Activated T-helper 1 cell treated with anti-CD3 and anti-CD28 coated beads, Interleukin-2, amount 50 U/mL, for 16 hours (primary cell): ENCODE measurements at places on chromosomes 7 and 10.

DNA sequence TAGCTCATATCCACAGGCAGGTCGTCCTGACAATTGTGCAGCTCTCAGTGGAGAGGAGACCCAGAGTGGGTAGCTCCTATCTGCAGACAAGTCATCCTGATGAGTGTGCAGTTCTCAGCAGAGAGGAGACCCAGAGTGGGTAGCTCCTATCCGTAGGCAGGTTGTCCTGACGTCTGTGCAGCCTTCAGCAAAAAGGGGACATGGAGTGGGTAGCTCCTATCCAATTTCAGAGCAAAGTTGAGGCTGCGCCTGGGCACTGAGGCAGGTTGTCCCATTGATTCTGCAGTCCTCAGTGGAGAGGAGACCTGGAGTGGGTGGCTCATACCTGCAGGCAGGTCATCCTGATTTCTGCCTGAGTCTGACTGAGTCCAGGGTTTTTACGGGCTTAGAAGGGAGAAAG, 111.8 kb downstream of the HPSE2 start:
- DNase-seq: no peak

- no peak for DNase-seq
Observed at GRCh38 chr10:74333174-74333573, 182.2 kb downstream of the ADK start.

GRCh38 chr10:6525599-6526165, 54.4 kb downstream of the PRKCQ start:
- no peak for DNase-seq

DNA sequence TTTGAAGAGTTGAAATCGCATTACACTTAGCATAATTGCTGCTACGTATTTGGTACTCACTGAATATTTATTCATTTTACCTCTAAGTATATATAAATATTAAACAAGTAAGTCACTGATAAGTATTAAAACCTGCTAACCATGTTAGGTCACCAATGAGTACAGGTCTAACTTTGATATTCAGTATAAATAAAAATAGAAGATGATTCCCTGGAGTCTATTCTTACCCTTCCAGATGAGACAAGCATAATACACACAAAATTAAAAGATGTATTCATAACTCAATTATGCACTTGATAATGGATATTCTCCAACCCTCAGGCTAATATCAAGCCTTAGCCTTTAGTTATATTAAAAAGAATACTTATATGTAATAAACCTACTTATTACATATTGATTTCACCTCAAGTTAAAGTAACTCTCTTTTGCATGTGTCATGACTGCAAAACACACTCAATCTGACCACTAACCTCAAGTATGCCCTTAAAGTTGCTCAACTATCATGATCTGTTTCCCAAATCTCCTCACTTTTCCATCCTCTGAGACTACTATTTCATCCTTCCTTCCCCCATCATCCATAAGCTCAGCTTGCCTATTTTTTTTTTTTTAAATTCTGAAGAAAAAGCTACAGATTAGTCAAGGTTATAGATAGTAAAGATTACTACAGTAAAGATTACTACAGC, 46.8 kb downstream of the IPMK start:
- no peak for DNase-seq

DNA sequence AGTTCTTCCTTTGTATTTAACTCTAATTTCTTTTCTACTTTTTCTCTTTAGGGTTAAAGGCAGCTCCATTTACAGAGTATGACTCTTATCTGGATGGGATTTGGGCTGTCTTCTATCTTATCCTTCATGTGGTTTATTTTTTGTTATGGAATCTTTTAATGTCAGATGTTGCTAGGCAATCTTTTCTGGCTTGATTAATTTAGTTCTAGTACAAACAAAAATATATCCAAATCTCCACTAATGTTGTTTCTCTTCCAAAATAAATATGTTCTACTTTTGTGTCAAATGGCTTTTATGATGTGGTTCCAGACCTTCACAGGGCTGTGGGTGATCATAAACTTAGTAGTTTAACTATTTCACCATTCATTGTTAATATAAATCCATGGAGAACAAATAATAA, 246.9 kb downstream of the AHR start:
- DNase-seq: no peak

DNA sequence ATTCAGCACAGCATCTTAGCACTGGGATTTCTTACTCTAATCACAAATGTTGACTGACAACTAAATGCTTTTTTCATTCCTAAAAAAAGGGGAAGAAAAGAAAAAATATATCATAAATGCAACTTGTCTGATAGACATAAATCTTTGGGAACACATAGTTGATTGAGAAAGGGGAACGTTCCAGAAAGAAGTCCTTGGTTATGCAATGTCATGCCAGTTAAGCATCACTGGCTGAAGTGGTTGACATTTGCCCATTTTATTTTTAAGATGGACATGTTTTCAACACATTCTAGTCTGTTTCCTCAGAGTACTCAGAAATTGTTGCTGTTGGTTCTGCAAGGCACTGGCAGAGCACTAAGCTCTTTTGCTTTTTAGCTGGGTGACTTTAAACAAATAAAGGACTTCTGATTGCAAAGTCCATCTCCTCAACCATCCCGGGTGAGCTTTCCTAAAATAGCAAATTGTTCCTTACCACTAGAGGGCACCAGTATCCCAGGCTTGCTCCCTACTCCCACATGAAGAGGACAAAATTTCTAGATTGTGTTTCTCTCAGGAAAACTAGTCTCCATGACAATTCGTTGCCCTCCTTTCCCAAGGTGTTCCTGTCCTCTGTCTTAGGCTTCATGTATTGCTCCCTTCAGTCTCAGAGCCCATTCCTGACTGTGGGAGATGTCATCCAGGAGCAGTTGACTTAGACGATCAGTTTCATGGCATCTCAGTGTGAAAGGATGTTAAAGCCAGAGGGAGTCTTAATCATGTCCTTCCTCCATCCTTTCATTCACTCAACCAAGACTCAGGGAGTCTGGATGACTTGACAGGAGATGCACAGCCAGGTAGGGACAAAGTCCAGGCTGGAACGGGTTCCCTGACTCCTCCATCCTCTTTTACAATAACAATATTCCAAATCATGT, 23.9 kb downstream of the OPALIN start:
- DNase-seq: no peak

- DNase-seq: no peak
Observed at GRCh38 chr10:53598914-53599313, 826.3 kb upstream of the MBL2 start.

GRCh38 chr10:129765664-129766550, 198.2 kb downstream of the EBF3 start:
- DNase-seq: no peak

DNA sequence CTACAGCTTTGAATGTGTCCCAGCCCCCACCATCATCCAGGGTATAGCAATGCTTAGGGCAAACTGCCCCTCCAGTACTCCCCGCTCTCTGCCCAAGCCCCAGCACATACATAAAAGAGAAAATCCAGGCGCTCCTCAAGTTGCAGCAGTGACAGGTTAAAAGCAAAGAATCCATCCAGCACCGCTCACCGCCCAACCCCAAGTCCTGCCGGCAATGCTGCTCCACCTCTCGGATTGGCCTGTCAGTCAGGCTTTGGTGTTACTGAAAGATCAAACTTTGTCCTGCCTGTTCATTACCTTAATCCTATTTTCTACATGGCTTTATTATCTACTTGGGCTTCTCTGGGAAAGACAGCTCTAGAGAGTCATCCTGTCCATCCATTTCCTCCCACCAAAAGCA, 31.9 kb downstream of the DPCD start:
- no peak for DNase-seq

GRCh38 chr7:157320608-157320980, 16.2 kb upstream of the DNAJB6 start:
- DNase-seq: no peak

DNA sequence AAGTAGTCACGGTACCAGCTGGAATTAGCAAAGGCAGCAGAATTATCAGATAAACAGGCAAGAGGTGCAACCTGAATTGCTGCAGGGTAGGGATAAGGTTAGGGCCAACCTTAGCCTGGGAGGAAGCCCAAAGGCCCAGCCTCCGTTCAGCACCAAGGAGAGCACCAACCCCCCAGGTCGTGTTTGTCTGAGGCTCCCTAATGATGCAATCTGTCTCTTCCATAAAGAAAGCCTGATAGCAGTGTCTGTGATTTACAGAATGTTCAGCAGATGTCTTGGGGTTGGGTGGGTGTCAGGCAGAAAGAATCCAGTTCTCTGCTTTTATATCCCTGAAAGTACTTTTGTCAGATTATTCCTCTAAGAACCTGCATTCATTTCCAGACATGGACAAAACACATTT, 328.4 kb upstream of the AOAH start:
- no peak for DNase-seq

GRCh38 chr10:17533731-17534130, 79.3 kb upstream of the ST8SIA6 start:
- DNase-seq: no peak

DNA sequence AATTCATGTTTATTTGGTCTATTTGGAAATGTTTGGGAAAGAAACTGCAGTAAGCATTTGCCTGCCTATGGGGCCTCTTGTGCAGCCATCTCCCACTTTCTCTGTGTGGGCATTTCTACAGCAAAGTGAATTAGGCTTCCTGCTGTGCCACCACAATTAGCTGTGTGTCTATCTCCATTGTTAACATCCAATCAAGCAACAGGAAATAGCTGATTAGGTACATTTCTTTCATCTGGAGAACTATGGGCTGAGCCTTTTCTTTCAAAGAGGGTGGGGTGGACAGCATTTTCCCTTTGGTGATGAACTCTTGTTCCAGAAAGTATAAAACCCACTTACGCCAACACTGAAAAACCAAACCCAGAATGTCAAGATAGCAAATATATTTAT, 640.0 kb downstream of the ACTR3B start:
- no peak for DNase-seq

- DNase-seq: no peak
Observed at GRCh38 chr7:45717537-45718235, 143.5 kb downstream of the ADCY1 start.

DNA sequence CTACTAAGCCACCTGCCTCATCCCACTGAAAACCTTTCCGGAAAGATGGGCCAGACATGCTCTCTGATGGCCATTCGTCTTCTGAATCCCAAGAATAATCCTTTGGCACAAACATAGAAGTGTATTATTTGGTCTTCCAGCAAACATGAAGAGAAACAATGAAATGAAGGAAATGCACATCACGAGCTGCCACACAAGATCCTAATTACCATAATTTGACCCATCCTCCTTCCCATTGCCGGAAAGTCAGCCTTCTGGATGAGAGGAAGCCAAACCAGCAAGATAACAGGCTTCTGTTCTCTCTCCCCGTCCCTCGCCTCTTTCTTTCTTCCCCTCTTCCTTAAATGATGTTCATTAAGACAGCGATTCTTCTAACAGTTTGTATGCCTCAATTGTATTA, 218.9 kb upstream of the KMT2E start:
- no peak for DNase-seq

GRCh38 chr10:62454687-62455397, 80.7 kb downstream of the ZNF365 start:
- no peak for DNase-seq

- DNase-seq: no peak
Observed at GRCh38 chr7:91660734-91661356, 219.7 kb downstream of the MTERF1 start.

- DNase-seq: no peak
Observed at GRCh38 chr7:4240520-4241303, 441.4 kb upstream of the FOXK1 start.

DNA sequence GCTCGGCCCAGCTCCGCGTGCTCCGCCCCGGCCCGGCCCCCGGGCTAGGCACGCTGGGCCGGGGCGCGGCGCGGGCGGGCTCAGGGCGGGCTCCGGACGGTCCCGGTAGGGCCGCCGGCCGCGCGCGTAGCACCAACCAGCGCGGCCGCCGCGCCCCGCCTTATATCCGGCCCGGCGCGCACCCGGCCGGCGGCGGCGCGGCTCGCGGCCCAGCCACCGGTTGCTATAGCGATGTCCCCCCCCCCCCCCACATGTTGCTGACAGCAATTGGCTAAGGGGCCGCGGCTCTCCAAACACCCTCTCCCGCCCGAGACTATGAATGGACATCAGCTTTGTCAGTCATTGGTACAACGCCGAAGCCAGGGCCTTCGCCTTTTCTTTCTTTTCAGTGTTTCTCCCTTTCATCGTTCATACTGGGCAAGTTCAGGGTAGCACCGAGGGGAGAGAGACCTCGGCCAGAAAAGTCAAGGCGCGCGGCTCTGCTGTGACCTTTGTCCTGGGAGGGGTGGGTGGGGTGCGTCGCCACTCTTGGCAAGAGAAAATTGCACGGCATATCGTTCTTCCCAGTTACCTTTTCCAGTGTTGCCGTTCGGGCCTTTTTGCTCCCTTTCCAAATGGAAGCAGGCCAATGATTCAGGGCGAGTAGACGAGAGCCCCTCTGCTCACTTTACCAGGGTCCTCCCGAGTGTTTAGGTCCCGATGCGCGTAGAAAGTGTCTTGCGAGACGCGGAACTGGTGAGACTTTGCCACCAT, 354.2 kb downstream of the DNAJB6 start:
- DNase-seq: no peak

DNA sequence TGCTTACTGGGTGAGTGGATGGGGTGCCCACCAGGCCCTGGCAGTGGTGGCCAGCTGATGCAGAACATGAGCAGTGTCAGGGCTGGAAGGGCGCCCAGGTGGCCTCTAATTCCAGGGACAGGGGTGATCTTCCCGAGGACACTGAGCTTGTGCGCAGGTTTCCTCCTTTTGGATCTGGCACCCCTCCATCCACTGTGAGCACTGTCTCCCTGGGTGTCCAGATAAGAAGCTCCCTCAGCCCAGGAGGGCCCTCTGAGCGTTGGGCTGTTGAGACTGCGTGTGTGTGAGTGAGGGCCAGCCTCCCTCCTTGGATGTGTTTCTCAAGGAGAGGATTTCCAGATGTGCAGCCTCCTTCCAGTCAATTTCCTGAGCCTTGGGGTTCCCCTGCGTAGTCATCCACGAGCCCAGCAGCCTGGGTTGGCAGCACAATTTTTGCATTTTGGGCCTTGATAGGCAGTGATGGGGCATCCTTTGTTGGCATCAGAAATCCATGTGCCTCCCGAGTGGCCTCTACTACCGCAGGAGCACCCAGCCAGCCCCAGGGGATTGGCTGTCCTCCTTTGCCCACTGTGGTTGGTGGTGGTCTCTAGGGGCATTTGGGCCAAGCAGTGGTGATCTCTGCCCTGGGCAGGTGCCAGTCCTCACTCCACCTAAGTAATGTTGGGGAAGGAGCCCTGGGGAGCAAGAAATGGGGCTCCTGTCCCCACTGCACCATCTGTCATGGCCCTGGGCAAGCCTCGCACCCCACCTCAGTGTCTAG, 20.9 kb upstream of the BTBD16 start:
- no peak for DNase-seq

DNA sequence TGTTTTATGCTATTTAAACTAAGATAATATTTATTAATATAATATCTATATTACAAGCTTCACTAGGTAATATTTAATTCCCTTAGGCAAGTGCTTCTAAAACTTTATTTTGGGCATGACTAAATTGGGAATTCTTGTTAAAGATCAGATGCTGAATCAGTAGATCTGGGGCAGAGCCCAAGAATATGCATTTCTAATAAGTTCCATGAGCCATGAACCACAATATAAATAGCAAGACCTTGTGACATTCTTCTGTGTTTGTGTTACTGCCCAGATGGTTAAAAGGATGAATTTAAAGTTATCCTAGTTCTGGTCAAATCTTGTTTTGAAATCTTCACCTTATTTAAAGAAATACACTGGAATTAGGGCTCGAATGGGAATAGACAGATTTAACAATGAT, 258.4 kb upstream of the CACNA2D1 start:
- no peak for DNase-seq

- no peak for DNase-seq
Observed at GRCh38 chr7:157830331-157830730, 493.5 kb downstream of the DNAJB6 start.
